ENCODE measurements at places on chromosomes 13 and 19.

- peak; percentile 67 for DNase-seq
Measured at GRCh38 chr13:112752711-112753541, 63.1 kb downstream of the ATP11A start.

DNA sequence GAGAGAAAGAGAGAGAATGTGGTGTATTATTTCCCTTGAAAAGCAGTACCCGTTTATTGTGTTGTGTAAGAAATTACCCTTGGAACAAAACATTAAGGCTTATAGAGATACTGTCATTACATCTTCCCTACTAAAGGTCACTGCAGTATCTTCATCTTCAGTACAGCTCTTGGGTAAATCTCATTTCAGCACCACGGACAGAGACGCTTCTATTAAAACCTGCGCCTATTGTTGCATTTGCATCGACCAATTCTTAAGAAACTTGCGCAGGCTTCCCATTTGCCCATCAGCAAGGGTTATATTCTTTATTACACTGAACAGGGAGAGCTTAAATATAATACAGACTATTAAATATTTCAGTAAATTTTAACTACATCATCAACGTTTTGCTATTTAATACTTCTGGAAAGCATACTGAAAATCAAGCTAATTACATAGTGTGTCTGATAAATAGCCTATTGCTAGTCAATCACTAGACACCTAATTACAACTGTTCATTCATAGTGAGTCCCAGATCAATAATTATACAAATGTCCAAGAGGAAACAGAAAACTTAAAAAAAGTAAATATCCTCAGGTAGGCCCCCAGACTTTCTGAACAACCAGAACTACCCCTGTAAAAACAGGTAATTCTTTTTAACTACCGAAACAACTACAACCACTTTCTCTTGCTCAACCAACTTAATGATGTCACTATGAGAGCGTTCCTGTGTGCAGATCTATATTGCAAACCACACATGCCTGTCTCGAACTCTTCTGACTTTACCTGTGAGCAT, 350.6 kb downstream of the LIG4 start:
- DNase-seq: peak; percentile 45

- DNase-seq: no peak
Measured at GRCh38 chr19:50460161-50460765, 16.0 kb upstream of the EMC10 start.

DNA sequence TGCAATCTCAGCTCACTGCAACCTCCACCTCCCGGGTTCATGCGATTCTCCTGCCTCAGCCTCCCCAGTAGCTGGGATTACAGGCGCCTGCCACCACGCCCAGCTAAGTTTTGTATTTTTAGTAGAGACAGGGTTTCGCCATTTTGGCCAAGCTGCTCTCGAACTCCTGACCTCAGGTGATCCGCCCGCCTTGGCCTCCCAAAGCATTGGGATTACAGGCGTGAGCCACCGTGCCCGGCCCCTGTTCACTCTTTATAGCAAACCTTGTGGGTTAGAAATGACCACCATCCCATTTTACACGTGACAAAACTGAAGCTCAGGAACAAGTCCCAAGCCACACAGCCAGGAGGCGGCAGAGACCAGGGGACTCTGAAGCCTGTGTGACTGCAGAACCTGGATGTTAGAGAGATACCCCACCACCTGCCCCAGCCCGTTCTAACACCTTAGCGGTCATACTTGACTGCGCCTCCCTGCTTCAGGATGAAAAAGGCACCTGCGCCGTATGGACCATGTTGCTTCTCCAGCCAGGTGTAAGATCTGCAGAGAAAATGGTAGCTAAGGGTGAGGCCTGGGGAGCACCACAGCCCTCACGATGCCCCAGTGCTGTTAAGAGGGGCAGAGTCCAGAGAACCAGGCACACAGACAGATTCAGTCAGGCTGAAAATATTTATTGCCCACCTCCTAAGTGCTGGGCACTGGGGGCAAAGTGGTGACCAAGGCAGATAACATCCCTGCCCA, 3.6 kb downstream of the DMAC2 start:
- no peak for DNase-seq

DNA sequence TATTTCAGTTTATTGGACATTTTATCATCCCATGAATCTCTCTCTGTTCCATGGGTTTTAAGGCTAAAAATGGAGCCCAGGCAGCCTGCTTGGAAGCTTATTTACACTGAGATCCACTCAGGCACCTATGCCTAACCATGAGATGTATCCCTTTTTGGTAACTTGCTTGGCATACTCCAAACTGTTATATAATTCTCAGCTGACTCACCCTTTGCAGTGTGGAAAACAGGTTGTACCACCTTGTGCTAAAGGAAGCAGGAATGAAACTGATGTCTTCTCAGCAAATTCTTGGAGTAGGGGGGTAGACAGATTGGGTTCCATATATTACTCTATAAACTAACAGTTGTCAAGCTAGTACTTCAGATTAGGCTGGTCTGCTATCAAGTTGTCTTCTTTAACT, 483.6 kb downstream of the KLF5 start:
- DNase-seq: no peak

Measured in Ammon's horn (tissue), 1 donor.